ENCODE measurements at places on chromosomes 12 and 14. TPM values are rescaled to one million over a fixed set of nuclear protein-coding genes. Genes with fewer than 3 reads are reported as not detected.

OR4E2 gene
- not detected for total RNA-seq

- no peaks in the 10 kb centered on the region for H3K4me1 ChIP-seq
Observed at GRCh38 chr14:85142982-85143381, 387.0 kb upstream of the FLRT2 start.

- no peak overlapping the region for H3K27ac ChIP-seq
- no peak overlapping the region for H3K4me3 ChIP-seq
- H3K27me3 ChIP-seq: no peaks in the 10 kb centered on the region
Observed at GRCh38 chr12:112848972-112849371, 57.4 kb downstream of the RPH3A start.

GRCh38 chr12:105769486-105769885, 369.3 kb downstream of the NUAK1 start:
- no peaks in the 10 kb centered on the region for H3K36me3 ChIP-seq
- DNase-seq: no peak
- no peak overlapping the region for H3K27ac ChIP-seq
- H3K4me3 ChIP-seq: no peak overlapping the region
- no peaks in the 10 kb centered on the region for H3K4me1 ChIP-seq
- no peaks in the 10 kb centered on the region for H3K27me3 ChIP-seq

DNA sequence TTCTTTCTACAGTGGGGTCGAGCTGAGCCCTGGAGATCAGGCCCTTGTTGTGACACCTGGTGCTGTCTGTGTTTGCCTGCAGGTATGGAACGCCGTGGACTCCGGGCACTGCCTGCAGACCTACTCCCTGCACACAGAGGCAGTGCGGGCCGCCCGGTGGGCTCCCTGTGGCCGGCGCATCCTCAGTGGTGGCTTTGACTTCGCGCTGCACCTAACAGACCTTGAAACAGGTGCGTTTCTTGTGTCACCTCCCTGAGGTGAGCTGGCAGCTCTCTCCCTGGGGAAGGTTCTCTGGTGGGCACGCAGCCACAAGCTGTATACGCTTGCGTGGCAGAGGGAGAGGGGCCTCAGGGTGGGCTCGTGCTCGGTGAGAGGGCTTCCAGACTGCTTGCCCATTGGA, 119.3 kb downstream of the BEGAIN start:
- no peaks in the 10 kb centered on the region for H3K36me3 ChIP-seq
- H3K27ac ChIP-seq: no peak overlapping the region
- H3K4me1 ChIP-seq: peaks cover 16% of the 10 kb centered on the region
- H3K27me3 ChIP-seq: no peaks in the 10 kb centered on the region

DNA sequence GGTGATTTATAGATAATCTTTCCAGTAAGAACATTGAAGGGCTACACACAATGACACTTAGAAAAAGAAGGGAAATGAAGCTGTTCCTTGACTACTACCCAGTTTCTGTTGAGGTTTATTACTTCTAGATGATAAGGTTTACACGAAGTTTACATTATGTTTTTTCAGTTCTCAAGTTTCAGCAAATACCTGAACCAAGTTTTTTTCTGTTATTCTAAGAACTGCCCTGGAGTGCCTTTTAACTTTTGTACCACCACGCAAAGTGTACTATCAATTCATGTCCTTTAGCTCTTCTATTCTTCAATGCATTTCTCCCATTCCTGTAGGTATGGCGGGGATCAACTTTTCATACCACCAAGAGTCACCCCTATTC, 5.8 kb downstream of the FBXL14 start:
- DNase-seq: no peak
- no peaks in the 10 kb centered on the region for H3K27me3 ChIP-seq
- no peak overlapping the region for H3K27ac ChIP-seq
- no peaks in the 10 kb centered on the region for H3K36me3 ChIP-seq

Data from gastrocnemius medialis (tissue), 4 donors.